ENCODE measurements at places on chromosomes 2 and 18.

DNA sequence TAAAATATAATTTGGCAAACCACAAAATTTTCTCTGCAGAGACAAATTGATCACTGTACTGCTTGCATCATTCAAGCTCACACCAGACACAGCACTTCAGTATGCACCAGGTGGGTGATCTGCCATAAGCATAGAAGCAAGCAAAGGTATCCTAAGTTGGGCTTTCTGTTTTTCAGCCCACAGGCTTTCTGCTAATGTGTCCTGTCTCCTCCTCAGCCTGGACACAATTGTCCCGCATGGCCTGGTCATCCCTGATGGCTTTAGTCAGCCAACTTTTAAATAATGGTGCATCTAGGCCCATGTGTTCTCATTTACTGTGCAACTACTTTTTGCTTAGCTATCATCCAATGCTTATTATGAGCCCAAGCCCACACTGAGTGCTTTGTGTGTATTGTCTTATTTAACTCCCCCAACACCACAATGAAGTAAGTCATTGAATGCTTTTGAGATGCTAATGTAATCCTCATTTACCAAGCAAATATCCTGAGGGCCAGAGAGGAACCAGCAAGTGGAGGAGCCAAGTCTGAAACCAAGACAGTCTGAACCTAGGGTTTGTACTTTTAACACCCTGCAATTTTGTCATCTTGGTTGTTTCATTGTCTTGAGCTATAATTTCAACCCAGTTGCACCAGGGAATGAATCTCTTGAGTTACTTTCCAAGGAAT, 111.2 kb upstream of the SETBP1 start:
- no peak for DNase-seq

- DNase-seq = no peak
Measured at GRCh38 chr2:7906431-7906830, 775.4 kb upstream of the ID2 start.

- peak; percentile 16 for DNase-seq
Measured at GRCh38 chr2:174158003-174158402, 90.3 kb downstream of the OLA1 start.

DNA sequence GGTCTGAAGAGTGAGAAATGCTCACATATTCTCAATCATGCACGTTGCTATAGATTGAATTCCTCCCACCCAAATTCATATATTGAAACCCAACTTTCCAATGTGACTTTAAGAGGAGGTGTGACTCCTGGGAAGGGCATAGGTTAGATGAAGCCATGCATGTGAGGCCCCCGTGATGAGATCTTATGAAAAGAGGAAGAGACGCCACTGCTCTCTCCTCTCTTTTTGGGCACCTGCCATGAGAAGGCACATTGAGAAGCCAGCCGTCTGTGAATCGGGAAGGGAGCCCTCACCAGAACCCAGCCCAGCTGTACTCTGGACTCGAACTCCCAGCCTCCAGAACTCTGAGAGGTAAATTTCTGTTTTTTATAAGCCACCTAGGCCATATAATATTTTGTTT, 842.6 kb upstream of the SALL3 start:
- DNase-seq = no peak

DNA sequence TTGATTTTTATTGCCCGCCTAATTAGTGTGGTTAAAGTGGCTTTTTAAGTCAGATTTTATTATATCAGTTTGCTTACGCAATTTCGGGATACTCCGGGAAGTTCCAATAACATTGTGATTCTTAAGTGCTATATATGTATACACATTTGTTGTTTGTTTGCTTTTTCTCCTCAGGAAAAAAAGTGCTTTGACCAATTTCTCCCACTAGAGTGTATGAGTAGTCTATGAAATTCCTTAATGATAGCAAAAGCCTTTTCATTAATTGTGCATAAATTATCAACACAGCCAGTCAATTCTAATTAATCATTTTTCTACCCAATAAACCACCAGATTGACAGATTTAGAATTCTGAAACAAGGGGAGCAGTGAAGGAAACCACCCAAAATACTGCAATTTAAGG, 172.2 kb downstream of the DPP10 start:
- no peak for DNase-seq

Measured in activated naive CD4-positive, alpha-beta T cell treated with anti-CD3 and anti-CD28 coated beads, Interleukin-2, amount 50 U/mL, for 16 hours (primary cell).